ENCODE measurements at places on chromosomes 4 and X. TPM values are rescaled to one million over a fixed set of nuclear protein-coding genes. Genes with fewer than 3 reads are reported as not detected.
A peak's percentile ranks its signal among the peaks of the same experiment; 100 is the strongest.

DNA sequence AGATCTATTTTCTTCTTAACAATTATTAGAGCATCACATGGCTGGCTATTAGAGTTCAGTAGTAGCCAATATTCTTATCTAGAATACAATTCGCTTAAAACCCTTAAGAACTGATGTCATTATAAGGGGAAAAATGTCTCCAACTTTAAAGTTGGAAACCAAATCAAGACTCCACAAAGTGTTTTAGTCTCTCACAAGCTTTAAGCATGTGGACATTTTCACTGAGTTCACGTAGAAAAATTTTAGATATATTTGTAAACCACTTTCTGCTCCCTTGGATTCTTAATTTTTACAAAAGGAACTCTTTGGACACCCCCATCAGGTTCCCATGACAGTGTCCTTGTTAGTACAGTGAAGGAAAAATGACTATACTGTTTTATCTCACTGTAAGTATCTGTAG lies 123.9 kb upstream of the NAP1L5 start:
- H3K4me1 ChIP-seq: peaks cover 4% of the 10 kb centered on the region
- peak overlapping the region; percentile 27 for H3K4me3 ChIP-seq
- peak overlapping the region; percentile 5 for H3K27ac ChIP-seq
- no peaks in the 10 kb centered on the region for H3K36me3 ChIP-seq
- no peak for DNase-seq

GRCh38 chr4:76022677-76023076 lies 620 bp downstream of the CXCL10 start:
- no peak for DNase-seq
- no peaks in the 10 kb centered on the region for H3K36me3 ChIP-seq
- H3K4me3 ChIP-seq: no peak overlapping the region
- H3K27ac ChIP-seq: no peak overlapping the region
- no peaks in the 10 kb centered on the region for H3K27me3 ChIP-seq
- H3K4me1 ChIP-seq: no peaks in the 10 kb centered on the region

DNA sequence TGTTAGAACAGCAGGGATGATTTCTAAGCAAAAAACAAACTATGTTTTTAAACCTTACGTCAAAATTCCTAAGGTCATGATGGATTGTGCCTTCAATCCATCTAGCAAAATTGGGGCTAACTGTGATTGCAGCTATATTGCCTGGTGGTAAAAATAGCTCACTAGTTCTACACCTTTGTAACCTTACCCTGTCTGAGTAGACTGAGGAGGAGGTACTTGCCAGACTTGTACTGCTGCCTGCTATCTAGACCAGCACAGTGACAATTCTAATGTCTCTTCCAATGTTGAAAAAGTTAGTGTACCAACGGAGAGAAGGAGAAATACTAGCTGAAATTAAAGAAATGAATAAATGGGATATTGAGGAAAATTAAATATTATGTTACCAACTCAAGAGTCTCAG lies 30.3 kb downstream of the ATP11C start:
- no peaks in the 10 kb centered on the region for H3K4me1 ChIP-seq
- H3K27ac ChIP-seq: no peak overlapping the region
- no peak overlapping the region for H3K4me3 ChIP-seq
- H3K36me3 ChIP-seq: no peaks in the 10 kb centered on the region

Gene RHOXF1
- 0.79 TPM for total RNA-seq

Gene ARHGAP10
- 20.3 TPM for total RNA-seq

DNA sequence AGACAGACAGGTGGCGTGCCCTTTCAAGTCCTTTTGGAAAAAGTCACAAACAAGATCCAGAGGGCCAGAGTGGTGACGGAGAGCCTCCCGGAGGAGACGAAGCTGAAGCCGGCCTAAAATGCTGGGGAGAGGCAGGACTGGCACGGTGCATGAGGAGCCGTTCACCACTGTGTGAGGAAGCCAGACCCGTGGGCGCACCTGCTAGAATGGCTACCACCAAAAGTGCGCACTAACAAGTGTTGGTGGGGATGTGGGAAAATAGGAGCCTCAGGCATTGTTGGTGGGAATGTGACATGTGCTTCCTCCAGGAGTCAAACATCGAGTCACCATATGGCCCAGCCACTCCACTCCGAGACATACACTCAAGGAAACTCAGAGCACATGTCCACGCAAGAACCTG lies 67.4 kb upstream of the HELT start:
- H3K4me3 ChIP-seq: no peak overlapping the region
- H3K27ac ChIP-seq: no peak overlapping the region
- H3K36me3 ChIP-seq: no peaks in the 10 kb centered on the region
